ENCODE measurements at places on chromosomes 16 and 17. TPM values are rescaled to one million over a fixed set of nuclear protein-coding genes. Genes with fewer than 3 reads are reported as not detected.

The TMEM220 gene
- 1.5 TPM for total RNA-seq

The SLC9A5 gene
- total RNA-seq = 2.5 TPM

The ZFP90 gene
- total RNA-seq = 69.1 TPM

The DBNDD1 gene
- 19.4 TPM for total RNA-seq

The KDM6B gene
- 6.8 TPM for total RNA-seq

The PIRT gene
- not detected for total RNA-seq

The PIK3R5 gene
- 0.90 TPM for total RNA-seq

The MYO1C gene
- total RNA-seq = 28.7 TPM

The IL34 gene
- total RNA-seq = not detected

The PDXDC1 gene
- 68.8 TPM for total RNA-seq

The TMEM114 gene
- total RNA-seq = not detected

The CHD9NB gene
- 4.1 TPM for total RNA-seq

The BCKDK gene
- 19.8 TPM for total RNA-seq

The CSH1 gene
- total RNA-seq = not detected

The TIMP2 gene
- 19.8 TPM for total RNA-seq

The CNGB1 gene
- not detected for total RNA-seq

The CES1 gene
- total RNA-seq = 0.34 TPM

The ODAD4 gene
- total RNA-seq = 4.1 TPM

The HOXB5 gene
- total RNA-seq = not detected

The FOXF1 gene
- total RNA-seq = not detected

The ST6GALNAC2 gene
- total RNA-seq = 0.28 TPM

The UNC119 gene
- total RNA-seq = 61.4 TPM

The EVI2A gene
- total RNA-seq = not detected

The P2RX5 gene
- total RNA-seq = not detected

The TBC1D3E gene
- total RNA-seq = not detected

The KRT28 gene
- not detected for total RNA-seq

The DPEP3 gene
- 0.19 TPM for total RNA-seq

The ATP2C2 gene
- 0.71 TPM for total RNA-seq

The KRTAP4-5 gene
- total RNA-seq = not detected

The FOXJ1 gene
- 1.7 TPM for total RNA-seq

The PPP1R27 gene
- not detected for total RNA-seq

All from neural progenitor cell (in vitro differentiated cells).